Retinal pigment epithelial cell (primary cell): ENCODE measurements at places on chromosomes 3 and 15.

DNA sequence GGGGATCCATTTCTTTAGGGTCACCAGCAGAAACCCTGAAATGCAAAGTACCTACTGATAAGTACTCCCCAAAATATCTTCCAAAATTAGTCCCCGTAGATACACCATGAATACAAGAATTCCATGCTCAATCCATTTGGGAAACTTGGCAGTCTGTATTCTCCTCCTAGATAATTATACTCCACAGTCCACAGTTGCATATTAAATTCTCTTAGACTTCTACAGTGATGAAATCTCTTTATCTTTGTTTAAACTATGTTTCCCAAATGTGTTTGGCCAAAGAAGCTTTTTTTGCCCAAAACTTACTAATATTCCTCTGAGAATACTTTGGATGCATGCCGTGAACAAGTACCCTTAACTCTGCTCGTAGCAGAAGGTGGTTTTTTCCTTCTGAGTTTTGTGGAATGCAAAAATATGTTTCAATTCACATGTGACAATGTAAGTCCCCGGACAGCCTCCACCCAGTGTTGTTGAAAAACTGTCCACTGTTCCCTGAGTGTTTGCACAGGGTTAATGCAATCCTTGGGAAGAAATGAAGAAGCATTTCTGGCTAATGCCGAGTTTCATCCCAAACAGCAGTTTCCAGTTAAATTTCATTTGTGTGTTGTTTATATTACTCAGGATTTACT lies 126.7 kb downstream of the ARNT2 start:
- DNase-seq, result no peak

GRCh38 chr3:183828538-183828870 lies 3.1 kb upstream of the MAP6D1 start:
- no peak for DNase-seq

DNA sequence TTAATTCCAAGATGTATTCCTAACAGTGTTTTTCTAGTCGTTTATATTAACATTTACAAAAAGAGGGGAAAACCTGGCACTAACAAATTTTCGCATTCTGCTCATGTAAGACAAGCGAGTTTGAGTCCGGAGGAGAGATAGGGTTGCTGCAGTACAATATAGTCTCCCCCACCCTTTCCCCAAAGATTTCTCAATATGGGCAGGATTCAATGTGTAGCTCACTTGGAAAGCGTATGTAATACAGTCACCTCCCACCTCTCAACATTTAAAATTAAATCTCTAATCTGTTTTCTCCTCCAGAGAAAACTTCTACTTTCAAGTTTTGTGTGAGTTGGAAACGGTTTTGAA lies 57.9 kb downstream of the CMSS1 start:
- DNase-seq, result no peak

DNA sequence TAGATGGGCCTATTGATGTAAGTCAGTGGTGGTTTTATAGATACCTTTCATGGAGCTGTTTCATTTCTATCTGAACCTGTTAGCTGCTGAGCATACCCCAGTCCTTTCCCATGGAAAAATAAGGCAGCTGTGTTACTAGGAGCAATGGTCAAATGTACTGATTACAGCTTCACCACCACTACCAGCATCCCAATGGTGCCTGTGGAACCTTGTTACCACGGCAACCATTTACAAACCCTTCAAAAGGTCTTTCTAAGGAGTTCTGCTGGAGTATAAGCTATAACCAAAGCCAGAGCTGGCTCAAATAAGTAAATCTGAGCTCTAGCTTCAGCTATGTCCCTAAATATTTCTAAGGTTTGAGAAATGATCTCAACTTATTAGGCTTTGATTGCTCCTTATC lies 133.4 kb upstream of the ACP3 start:
- DNase-seq, result no peak
